ENCODE measurements at places on chromosomes 5 and 9. TPM values are rescaled to one million over a fixed set of nuclear protein-coding genes. Genes with fewer than 3 reads are reported as not detected.

GRCh38 chr5:169512385-169512784, 71.2 kb upstream of the SPDL1 start:
- DNase-seq = no peak
- peaks cover 1% of the 10 kb centered on the region for H3K27me3 ChIP-seq
- no peak overlapping the region for H3K27ac ChIP-seq
- H3K4me1 ChIP-seq = no peaks in the 10 kb centered on the region

DNA sequence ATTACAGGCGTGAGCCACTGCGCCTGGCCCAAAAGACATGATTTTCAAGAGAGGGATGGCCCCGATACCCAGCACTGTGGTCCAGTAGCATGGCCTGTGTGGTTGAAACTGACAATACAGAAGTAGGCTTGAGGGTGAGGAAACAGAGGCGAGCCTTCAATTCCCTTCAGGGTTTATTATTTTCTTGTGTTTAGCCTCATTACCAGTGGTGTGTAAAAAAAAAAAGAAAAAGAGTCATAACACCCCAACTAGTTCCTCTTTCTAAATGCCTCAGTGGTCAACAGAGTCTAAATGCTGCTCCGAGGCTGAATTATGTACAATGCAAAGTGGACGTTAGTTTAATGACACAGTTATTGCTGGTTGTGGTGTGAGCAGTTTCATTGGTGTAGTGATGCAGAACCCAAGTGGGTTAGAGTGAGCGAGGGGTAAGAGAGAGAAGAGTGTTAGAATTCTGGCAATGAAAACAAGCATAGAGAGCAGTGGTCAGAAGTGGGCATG, 58.8 kb downstream of the SNX30 start:
- H3K4me1 ChIP-seq = peaks cover under 1% of the 10 kb centered on the region
- DNase-seq = no peak
- H3K27ac ChIP-seq = no peak overlapping the region
- H3K4me3 ChIP-seq = no peak overlapping the region
- no peaks in the 10 kb centered on the region for H3K27me3 ChIP-seq

Gene MEGF10
- not detected for total RNA-seq

GRCh38 chr5:81601919-81602318, 149.0 kb downstream of the SSBP2 start:
- peaks cover 8% of the 10 kb centered on the region for H3K4me1 ChIP-seq
- no peaks in the 10 kb centered on the region for H3K27me3 ChIP-seq
- H3K4me3 ChIP-seq = no peak overlapping the region
- H3K36me3 ChIP-seq = peaks cover 11% of the 10 kb centered on the region

- peaks cover 12% of the 10 kb centered on the region for H3K4me1 ChIP-seq
- H3K4me3 ChIP-seq = no peak overlapping the region
- no peak for DNase-seq
- H3K27me3 ChIP-seq = peaks cover 24% of the 10 kb centered on the region
These were observed 121.1 kb upstream of the IL12B start for GRCh38 chr5:159451197-159452052.

DNA sequence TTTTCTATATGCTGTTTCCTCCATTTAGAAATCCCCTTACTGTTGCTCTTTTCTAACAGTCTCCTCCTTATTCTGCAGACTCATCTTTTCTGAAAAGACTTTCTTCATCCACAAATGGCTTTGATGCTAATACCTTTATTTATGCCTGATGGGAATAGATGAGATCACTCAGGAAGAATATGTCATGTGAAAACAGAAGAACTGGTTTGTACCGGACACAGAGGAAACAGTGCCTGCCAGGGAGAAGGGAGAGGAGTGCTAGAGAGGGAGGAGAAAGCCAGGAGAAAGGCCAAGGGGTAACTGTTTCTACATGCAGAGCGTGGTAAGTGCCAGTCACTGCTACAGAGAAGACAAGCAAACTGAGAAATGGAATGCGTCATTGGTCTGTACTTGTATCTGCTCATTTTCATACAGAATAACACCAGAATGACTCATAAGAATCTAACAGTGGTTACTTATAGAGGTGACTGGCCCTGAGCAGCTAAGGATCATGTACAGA, 45.9 kb upstream of the PJA2 start:
- H3K36me3 ChIP-seq = no peaks in the 10 kb centered on the region
- peak; percentile 30 for DNase-seq
- H3K27me3 ChIP-seq = peaks cover 3% of the 10 kb centered on the region
- H3K4me3 ChIP-seq = no peak overlapping the region
- H3K27ac ChIP-seq = peak overlapping the region; percentile 17
- H3K4me1 ChIP-seq = peaks cover 8% of the 10 kb centered on the region
